Heart left ventricle (tissue), 16 donors: ENCODE measurements at places on chromosomes 6 and 20. TPM values are rescaled to one million over a fixed set of nuclear protein-coding genes. Genes with fewer than 3 reads are reported as not detected.

SERINC1 gene
- total RNA-seq = 184 TPM

DNA sequence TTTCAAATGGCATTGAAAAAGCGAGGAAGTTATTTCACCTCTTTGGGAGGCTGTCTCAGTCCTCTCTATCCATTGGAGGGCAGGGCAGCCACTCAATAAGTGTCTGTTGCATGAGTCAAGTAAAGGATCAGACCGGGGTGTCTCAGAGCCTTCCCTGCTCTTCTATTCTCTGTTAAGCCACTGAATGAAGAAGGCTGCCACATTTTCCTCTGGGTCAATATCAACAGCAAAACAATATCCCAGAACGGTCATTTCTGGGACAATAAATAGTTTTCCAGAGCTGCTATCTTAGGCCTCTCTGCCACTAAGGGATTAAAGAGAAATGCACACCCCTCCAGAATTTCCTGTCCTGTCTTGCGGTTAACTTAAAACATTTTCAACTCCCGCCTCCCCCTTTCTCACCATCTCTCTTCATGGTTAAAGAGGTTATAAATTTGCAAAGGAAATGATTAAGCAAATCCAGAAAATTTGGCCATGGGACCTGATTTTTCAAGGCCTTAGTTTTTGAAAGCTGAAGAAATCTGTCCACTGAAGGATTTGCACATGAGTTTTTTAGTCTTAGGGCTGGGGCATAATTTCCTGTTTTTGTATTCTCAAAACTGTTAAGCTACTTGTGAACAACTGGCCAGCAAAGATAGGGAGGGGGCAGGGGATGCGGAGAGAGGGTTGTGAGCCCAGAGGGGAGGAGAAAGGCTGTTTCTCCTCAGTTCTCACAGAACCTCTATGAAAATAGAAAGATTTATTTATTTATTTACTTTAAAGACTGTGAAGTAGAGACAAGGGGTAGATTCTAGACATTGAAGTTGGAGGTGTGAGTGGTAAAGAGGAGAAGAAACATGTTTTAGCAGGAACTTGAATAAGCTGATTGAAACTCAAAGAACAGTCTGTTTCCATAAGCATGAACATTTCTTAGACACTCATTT lies 135.7 kb downstream of the BCAS1 start:
- H3K27ac ChIP-seq = peak overlapping the region; percentile 91
- H3K4me3 ChIP-seq = no peak overlapping the region
- H3K36me3 ChIP-seq = no peaks in the 10 kb centered on the region

DNA sequence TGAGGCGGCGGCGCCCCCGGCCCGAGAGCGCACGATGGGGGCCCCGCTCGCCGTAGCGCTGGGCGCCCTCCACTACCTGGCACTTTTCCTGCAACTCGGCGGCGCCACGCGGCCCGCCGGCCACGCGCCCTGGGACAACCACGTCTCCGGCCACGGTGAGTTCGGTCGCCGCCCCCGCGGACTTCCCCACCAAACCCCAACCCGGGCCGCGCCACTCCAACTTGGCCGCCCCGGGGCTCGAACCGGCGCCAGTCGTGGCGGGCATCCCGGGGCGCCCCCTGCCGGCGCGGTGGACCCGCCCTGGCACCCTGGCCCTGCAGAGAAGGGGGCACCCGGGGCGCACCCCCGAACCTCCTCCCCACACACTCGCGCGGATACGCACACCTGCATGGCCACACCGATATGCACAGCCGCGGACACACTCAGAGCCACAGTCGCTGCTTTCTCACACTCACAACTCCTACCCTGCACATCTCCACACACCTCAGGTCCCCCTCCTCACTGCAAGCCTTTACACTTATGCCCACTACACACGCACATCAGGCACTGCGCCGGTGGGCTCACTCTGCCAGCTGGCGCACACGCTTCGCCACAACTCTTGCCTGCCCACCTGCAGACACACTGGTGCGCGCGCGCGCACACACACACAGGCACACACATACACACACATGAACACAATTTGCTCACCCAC lies 535 bp downstream of the VSTM2L start:
- H3K4me1 ChIP-seq = peaks cover 13% of the 10 kb centered on the region
- H3K27me3 ChIP-seq = peaks cover 30% of the 10 kb centered on the region
- no peak for DNase-seq
- H3K4me3 ChIP-seq = peak overlapping the region; percentile 54

GRCh38 chr6:48664826-48665225 lies 553.8 kb upstream of the PTCHD4 start:
- DNase-seq = no peak
- no peaks in the 10 kb centered on the region for H3K27me3 ChIP-seq
- no peak overlapping the region for H3K4me3 ChIP-seq
- no peaks in the 10 kb centered on the region for H3K36me3 ChIP-seq

CRISP3 gene
- not detected for total RNA-seq

MCM3 gene
- total RNA-seq = 25.0 TPM

BNIP5 gene
- total RNA-seq = not detected

PAX1 gene
- not detected for total RNA-seq

GRCh38 chr6:71187141-71187540 lies 101.5 kb upstream of the OGFRL1 start:
- no peak overlapping the region for H3K27ac ChIP-seq
- no peak for DNase-seq
- no peaks in the 10 kb centered on the region for H3K36me3 ChIP-seq
- no peak overlapping the region for H3K4me3 ChIP-seq
- no peaks in the 10 kb centered on the region for H3K27me3 ChIP-seq
- no peaks in the 10 kb centered on the region for H3K4me1 ChIP-seq
